Small intestine (tissue), 16 donors: ENCODE measurements at places on chromosomes 11 and 22. TPM values are rescaled to one million over a fixed set of nuclear protein-coding genes. Genes with fewer than 3 reads are reported as not detected.

- no peak overlapping the region for H3K4me3 ChIP-seq
- peaks cover 63% of the 10 kb centered on the region for H3K36me3 ChIP-seq
- H3K27ac ChIP-seq: peak overlapping the region; percentile 41
- no peaks in the 10 kb centered on the region for H3K27me3 ChIP-seq
Measured at GRCh38 chr22:46077669-46078099, 72.6 kb upstream of the PPARA start.

DNA sequence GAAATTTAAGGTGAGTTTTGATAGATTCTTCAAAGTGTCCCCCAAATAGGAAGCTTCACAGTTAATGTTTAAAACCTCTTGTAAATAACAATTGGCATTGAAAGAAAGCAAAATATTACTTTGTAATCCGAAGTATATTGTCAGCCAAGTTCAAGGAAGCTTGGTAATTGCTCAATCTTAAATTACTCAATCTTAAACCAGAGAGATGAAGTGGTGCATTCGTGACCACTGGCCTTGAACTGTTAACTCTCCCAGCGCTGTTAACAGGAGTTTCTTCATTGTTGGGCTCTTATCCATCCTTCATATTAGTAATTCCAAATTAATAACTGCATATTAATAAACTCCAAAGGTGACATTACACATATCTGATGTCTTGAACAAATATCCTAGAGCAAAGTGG lies 20.6 kb upstream of the FDX1 start:
- no peaks in the 10 kb centered on the region for H3K27me3 ChIP-seq
- H3K4me1 ChIP-seq: no peaks in the 10 kb centered on the region
- H3K27ac ChIP-seq: no peak overlapping the region
- DNase-seq: no peak
- H3K36me3 ChIP-seq: no peaks in the 10 kb centered on the region

OR2AG2 gene
- polyA plus RNA-seq: 0.09 TPM

DNA sequence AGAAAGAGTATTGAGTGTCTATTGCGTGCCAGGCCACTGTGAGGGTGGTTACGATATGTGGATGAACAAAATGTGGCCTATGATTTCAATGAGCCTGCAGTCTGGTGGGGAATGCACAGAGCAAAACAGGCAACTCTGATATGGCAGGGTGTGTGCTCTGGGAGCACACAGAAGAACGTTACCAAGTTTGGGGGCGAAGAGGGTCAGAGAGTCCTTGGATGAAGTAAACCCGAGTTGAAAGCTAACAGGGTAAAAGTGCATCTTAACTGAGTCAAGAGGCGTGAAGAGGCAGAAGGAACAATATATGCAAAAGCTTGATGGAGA lies 258 bp downstream of the CFAP68 start:
- peak overlapping the region; percentile 70 for H3K4me3 ChIP-seq
- peak overlapping the region; percentile 96 for H3K27ac ChIP-seq
- H3K4me1 ChIP-seq: peaks cover 8% of the 10 kb centered on the region

GRCh38 chr22:20254975-20255946 lies 12.9 kb downstream of the RTN4R start:
- no peak for DNase-seq
- H3K27me3 ChIP-seq: no peaks in the 10 kb centered on the region
- H3K36me3 ChIP-seq: peaks cover 2% of the 10 kb centered on the region
- no peak overlapping the region for H3K4me3 ChIP-seq
- no peak overlapping the region for H3K27ac ChIP-seq
- H3K4me1 ChIP-seq: no peaks in the 10 kb centered on the region

APLNR gene
- polyA plus RNA-seq: 25.4 TPM

- no peak for DNase-seq
- peak overlapping the region; percentile 85 for H3K27ac ChIP-seq
- H3K4me3 ChIP-seq: no peak overlapping the region
Measured at GRCh38 chr22:22720724-22721261, 76.4 kb downstream of the GGTLC2 start.

GRCh38 chr11:2265854-2266585 lies 4.4 kb downstream of the ASCL2 start:
- no peak overlapping the region for H3K4me3 ChIP-seq
- H3K27me3 ChIP-seq: peaks cover 3% of the 10 kb centered on the region
- DNase-seq: no peak
- H3K4me1 ChIP-seq: no peaks in the 10 kb centered on the region

SLC25A17 gene
- 18.5 TPM for polyA plus RNA-seq

- DNase-seq: no peak
- no peaks in the 10 kb centered on the region for H3K27me3 ChIP-seq
- no peak overlapping the region for H3K4me3 ChIP-seq
- no peaks in the 10 kb centered on the region for H3K36me3 ChIP-seq
Measured at GRCh38 chr11:8908099-8908498, 2.9 kb upstream of the AKIP1 start.

DNA sequence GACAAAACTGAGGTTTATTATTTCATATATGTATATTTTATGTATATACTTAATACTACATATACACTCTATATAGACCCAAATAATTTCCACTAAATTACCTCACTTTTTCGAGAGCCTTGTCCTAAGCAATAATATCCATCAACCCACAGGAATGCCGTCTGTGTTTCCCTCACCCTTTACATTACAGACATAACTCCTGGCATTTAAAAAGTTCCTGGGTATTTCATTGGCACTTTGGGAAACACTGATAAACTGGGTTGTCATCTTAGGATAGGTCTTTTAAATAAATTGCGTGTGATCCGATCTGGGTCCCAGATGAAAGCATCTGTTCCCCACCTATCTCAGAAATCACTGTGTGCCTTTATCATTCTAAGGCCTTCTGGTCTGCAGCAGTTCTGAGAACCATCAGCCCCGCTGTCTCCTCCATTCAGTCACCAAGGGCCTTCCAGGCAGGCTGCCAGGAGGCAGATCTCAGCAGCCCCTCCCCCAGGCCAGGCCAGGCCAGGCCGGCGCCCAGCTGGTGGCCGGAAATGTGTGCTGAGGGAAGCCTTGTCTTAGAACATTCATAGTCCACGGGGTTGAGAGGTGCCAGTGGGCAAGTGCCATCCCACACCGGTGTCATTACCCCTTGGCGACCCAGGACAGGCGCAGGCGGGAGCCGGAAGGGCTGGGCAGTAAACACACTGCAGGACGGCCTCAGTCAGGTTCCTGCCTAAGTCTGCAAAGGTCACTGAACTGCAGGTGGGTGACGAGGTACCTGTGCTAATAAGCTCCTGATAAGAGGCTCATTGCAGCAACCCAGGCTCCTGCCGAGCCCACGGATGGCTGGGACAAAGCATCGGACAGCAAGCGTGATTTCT lies 3.3 kb downstream of the FGF19 start:
- H3K27me3 ChIP-seq: peaks cover 21% of the 10 kb centered on the region
- peak; percentile 64 for DNase-seq
- no peak overlapping the region for H3K4me3 ChIP-seq
- H3K4me1 ChIP-seq: no peaks in the 10 kb centered on the region
